ENCODE measurements at places on chromosomes 3 and 15.

DNA sequence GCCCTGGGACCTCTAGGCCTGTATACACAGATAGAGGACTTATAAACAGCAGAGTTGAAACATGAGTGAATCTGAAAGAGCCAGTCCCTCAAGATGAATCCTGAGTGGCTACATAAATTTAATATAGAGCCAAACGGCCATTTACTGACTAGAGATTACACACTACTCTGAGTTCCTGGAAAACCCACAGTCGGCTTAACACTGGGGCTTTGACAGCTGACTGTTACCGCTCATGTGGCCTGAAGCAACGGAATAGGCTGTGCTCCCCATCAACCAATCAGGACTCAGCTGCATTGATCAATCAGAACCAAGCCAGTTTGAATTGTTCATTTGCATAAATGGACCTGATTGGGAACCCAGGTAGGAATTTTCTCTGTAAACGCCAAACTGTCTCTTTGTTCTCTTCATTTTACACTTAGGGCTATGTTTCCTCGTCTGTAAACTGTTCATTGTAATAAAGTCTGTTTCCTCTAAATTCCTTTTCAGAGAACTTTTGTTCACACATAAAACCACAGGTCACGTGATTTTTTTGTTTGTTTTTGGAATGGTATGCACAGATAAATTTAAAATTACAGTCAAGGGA lies 40.5 kb downstream of the CCNL1 start:
- no peak overlapping the region for H3K27ac ChIP-seq
- peaks cover 10% of the 10 kb centered on the region for H3K4me1 ChIP-seq
- no peak for DNase-seq
- H3K4me3 ChIP-seq = no peak overlapping the region
- H3K27me3 ChIP-seq = no peaks in the 10 kb centered on the region
- no peaks in the 10 kb centered on the region for H3K36me3 ChIP-seq

DNA sequence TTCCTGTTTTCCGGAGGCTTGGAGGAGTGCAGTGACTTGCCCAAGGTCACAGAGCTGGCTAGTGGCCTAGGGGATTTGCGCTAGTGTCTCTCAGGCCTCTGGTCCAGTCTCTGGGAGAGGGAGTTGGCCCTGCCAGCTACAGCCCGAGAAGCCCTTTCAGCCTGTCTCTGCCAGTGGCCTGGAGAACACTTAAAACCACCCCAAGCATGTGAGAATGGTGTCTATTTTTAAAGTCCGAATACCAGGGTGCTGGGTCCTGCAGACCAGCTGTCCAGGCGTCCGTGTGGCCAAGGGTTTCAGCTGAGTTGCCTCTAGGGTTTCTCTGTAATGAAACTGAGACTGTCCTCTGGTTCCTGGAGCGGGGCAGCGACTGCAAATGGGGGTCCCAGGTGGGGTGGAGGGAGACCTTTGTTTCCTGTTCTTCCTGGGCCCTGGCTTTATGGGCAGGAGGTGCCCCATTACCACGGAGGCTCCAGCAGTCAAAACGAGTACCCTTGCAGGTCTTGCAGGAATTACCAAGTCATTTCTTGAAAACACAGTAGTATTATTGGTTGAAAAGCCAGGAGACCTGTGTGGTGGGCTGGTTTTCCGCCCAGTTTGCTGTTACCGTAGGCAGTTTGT lies 2.2 kb downstream of the CAND2 start:
- no peaks in the 10 kb centered on the region for H3K27me3 ChIP-seq
- no peak overlapping the region for H3K4me3 ChIP-seq
- no peak for DNase-seq
- H3K36me3 ChIP-seq = no peaks in the 10 kb centered on the region

- H3K4me1 ChIP-seq = no peaks in the 10 kb centered on the region
- no peaks in the 10 kb centered on the region for H3K36me3 ChIP-seq
- H3K27me3 ChIP-seq = no peaks in the 10 kb centered on the region
- no peak overlapping the region for H3K4me3 ChIP-seq
- peak overlapping the region; percentile 55 for H3K27ac ChIP-seq
Observed at GRCh38 chr15:41894791-41895463, 1.1 kb upstream of the SPTBN5 start.

DNA sequence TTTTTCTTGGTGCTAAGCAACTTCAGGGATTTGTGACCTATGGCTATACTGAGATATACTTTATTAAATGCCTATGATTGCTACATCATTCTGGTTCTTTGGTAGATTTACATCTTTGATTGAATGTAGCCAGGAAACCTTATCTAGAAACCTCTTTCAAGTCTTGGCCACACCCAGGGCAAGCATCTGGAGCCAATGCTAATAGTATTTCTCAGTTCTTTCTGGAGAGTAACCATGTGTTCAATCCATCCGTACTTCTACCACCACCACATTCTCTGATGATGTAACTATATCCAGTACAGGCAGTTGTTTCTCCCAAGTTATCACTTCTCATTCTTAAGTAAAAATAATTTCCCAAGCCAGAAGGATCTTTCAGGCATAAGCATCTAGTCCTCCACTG lies 69.0 kb downstream of the NME9 start:
- peaks cover 5% of the 10 kb centered on the region for H3K36me3 ChIP-seq
- no peak overlapping the region for H3K27ac ChIP-seq
- H3K27me3 ChIP-seq = no peaks in the 10 kb centered on the region
- no peak overlapping the region for H3K4me3 ChIP-seq
- no peaks in the 10 kb centered on the region for H3K4me1 ChIP-seq

DNA sequence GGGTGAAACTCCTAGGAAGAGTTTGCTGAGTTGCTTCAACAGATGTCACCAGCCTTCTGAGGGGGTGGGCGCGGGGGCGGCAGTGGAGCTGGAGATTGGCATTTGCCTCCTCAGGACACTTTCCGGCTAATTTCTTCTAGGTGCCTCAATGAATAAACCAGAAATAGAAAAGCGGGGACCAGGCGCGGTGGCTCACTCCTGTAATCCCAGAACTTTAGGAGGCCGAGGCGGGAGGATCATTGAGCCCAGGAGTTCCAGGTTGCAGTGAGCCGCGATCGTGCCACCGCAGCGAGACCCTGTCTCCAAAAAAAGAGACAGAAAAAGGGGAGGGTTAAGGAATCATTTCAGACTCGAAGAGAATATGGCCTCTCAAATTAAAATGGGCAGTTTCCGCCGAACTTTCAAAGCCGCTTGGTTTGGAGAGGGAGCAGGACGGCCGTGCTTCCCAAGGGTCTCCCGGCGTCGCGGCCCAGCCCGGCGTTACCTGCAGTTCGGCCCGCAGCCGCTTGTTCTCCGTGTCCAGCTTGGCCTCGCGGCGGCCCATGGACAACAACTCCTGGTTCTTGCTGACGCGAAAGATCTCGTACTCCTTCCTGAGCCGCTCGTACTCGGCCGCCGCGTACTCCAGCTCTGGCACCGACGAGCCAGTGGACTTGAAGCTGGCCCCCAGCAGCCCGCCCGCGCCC lies 587 bp downstream of the NPHP3 start:
- peaks cover 7% of the 10 kb centered on the region for H3K36me3 ChIP-seq
- peak overlapping the region; percentile 89 for H3K27ac ChIP-seq
- DNase-seq = no peak
- H3K4me3 ChIP-seq = peak overlapping the region; percentile 75

DNA sequence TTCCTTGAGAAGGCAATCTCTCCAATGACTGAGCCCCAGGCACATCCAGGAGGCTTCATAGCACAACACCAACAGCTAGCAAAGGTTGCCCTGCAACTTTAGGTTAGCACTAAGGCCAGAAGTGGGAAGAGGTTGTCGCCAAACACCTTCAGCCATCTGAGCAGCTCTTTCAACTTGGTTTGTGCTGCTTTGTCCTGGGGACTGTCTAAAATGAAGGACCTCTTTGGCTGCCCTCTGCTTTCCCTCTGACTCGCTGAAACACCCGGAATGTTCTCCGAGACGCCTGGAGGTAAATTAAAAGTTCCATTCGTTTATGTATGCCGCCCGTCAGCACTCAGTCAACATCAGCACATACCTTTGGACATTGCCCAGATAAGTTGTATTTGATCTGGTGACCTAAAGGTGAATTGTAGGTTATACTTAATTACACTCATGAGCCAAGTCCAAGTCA lies 121.2 kb upstream of the NR2F2 start:
- H3K4me1 ChIP-seq = no peaks in the 10 kb centered on the region
- H3K27ac ChIP-seq = no peak overlapping the region

DNA sequence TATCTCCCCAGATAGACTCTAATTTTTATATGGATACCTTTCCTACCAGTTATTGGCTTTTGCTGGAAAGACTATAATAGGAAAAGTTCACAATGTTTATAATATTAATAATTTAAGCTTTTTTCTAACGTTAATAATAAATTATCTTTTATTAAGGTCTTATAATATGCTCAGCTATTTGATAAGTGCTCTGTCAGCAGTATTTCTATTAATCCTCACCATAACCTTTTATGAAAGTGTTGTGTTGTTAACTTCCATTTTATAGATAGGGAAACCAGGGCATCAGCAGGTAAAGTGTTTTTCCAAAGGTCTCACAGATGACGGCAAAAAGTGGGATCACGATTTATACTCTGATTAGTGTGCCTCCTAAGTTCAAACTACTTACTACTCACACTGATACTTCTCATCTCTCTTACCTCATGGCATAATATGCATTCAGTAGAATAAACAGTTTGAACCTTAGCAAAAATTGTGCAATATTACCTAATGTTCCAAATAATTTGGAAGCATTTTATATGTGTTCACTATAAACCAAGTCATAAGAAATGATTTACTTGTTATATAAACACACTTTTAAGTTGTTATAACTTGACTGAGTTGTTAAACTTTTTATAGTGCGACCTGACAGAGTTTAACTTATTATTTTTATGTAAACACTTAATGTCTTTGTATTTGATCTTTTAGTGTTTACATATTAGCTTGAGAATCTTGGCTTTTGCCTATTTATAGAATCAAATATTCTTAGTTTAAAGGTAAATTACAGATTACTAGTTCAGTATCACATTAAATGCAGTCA lies 274.9 kb upstream of the DCBLD2 start:
- no peak overlapping the region for H3K4me3 ChIP-seq
- H3K4me1 ChIP-seq = peaks cover 7% of the 10 kb centered on the region
- DNase-seq = no peak
- no peaks in the 10 kb centered on the region for H3K36me3 ChIP-seq
- H3K27ac ChIP-seq = no peak overlapping the region
- H3K27me3 ChIP-seq = no peaks in the 10 kb centered on the region

DNA sequence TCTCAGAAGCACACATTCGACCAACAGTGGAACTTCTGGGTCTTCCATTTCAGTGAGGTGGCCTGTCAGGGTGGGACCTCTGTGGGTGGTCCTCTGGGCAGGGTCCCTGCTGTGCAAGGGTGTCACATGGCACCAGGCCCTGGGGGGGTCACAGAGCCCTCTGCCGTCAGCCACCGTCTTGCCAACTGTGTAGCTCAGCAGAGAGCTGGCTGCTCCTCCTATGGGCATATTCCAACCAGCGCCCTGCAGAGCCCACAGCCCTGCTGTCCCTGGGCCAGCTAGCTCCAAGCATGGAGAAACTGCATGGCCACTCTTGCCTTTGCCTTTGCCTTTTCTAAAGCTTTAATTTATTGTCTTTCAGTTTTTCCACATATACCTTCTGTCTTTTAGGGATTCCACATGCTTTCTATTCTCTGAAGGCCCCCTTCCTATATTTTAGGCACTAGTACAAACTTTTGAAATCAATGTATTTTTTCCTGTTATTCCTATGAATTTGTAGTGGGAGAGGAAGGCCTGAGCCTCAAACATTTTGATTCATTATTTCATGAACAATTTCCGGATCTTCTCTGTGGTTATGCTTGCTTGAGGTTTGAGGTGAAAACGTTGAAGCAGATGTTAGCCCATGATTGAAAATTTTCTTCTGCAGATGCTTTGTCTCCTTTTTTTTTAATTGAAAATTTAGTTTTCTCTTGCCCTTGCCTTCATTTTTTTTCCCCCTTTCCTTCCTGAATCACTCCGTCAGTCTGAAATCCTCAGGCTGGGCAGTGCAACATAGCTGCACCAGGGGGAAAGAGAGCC lies 11.7 kb downstream of the IQCF1 start:
- no peaks in the 10 kb centered on the region for H3K36me3 ChIP-seq
- no peak overlapping the region for H3K27ac ChIP-seq
- peaks cover 3% of the 10 kb centered on the region for H3K4me1 ChIP-seq
- no peaks in the 10 kb centered on the region for H3K27me3 ChIP-seq
- no peak for DNase-seq

DNA sequence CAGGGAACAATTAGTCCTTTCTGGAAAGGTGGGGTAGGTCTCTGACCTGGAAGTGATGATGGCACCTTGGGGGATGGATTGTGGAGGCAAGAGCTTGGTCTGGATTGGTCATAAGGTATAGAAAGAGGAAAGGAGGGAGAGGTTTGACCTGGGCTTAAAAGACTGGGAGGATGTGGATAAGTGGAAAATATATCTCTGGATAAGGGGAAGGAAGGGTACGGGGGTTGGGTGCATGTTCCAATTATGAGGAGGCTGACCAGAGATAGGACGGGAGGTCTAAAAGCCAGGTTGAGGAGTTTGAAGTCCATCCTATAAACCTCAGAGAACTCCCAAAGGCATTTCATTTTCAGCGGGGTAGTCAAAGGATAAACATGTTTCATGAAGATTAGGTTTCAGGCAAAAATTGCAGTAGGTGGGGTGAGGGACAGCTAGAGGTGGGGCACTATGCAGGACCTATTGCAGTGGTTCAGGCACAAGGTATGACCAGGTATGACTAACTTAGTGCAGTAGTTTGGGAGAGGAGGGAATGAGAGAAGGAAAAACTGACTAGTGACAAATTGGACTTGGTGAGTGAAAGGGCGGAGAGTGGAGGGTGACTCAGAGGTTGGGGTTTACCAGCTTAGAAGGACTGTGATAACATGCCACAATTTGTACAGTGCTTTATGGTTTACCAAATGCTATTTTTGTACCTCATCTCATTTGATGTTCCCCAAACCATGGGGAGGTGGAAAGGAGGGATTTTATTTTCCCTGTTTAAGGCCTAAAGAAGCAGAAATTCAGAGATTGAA lies 10.7 kb downstream of the PDE8A start:
- no peak overlapping the region for H3K4me3 ChIP-seq
- no peaks in the 10 kb centered on the region for H3K36me3 ChIP-seq
- no peak for DNase-seq
- H3K4me1 ChIP-seq = no peaks in the 10 kb centered on the region
- H3K27ac ChIP-seq = no peak overlapping the region

GRCh38 chr3:40290396-40290795 lies 19.1 kb upstream of the EIF1B start:
- no peak for DNase-seq
- no peaks in the 10 kb centered on the region for H3K27me3 ChIP-seq
- no peak overlapping the region for H3K4me3 ChIP-seq
- H3K36me3 ChIP-seq = peaks cover 15% of the 10 kb centered on the region
- no peak overlapping the region for H3K27ac ChIP-seq

DNA sequence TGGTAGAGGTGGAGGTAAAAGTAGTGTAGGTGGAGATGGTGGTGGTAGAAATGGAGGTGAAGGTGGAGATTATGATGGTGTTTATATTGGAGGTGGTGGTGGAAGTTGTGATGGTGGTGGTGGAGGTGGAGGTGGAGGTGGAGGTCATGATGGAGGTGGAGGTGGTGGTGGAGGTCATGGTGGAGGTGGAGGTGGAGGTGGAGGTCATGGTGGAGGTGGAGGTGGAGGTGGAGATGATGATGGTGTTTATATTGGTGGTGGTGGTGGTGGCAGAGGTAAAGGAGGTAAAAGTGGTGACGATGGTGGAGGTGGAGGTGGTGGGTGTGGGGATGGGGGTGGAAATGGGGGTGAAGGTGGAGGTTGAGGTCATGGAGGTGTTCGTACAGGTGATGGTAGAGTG lies 107.8 kb downstream of the ASB7 start:
- H3K4me3 ChIP-seq = no peak overlapping the region
- H3K27me3 ChIP-seq = no peaks in the 10 kb centered on the region
- H3K4me1 ChIP-seq = no peaks in the 10 kb centered on the region
- no peak overlapping the region for H3K27ac ChIP-seq
- no peaks in the 10 kb centered on the region for H3K36me3 ChIP-seq

- no peaks in the 10 kb centered on the region for H3K36me3 ChIP-seq
- H3K27me3 ChIP-seq = no peaks in the 10 kb centered on the region
- H3K4me1 ChIP-seq = no peaks in the 10 kb centered on the region
- no peak for DNase-seq
- H3K27ac ChIP-seq = no peak overlapping the region
Observed at GRCh38 chr3:28786446-28786845, 437.8 kb upstream of the AZI2 start.
